ENCODE measurements at places on chromosomes 3 and 15.

- no peak for DNase-seq
These were observed 2.7 kb upstream of the SERF2 start for GRCh38 chr15:43789409-43789808.

GRCh38 chr15:48313216-48313615 lies 18.0 kb upstream of the DUT start:
- DNase-seq: no peak

- no peak for DNase-seq
These were observed 123.6 kb upstream of the CD96 start for GRCh38 chr3:111418391-111418790.

GRCh38 chr3:28388978-28389377 lies 40.4 kb upstream of the AZI2 start:
- no peak for DNase-seq

GRCh38 chr3:171092467-171092911 lies 66.0 kb upstream of the SLC2A2 start:
- DNase-seq: no peak

GRCh38 chr15:74122403-74123130 lies 7.8 kb upstream of the ISLR2 start:
- no peak for DNase-seq

GRCh38 chr3:27317096-27317495 lies 52.1 kb downstream of the NEK10 start:
- DNase-seq: no peak

- DNase-seq: no peak
These were observed 38.0 kb downstream of the RNF13 start for GRCh38 chr3:149850787-149851584.

DNA sequence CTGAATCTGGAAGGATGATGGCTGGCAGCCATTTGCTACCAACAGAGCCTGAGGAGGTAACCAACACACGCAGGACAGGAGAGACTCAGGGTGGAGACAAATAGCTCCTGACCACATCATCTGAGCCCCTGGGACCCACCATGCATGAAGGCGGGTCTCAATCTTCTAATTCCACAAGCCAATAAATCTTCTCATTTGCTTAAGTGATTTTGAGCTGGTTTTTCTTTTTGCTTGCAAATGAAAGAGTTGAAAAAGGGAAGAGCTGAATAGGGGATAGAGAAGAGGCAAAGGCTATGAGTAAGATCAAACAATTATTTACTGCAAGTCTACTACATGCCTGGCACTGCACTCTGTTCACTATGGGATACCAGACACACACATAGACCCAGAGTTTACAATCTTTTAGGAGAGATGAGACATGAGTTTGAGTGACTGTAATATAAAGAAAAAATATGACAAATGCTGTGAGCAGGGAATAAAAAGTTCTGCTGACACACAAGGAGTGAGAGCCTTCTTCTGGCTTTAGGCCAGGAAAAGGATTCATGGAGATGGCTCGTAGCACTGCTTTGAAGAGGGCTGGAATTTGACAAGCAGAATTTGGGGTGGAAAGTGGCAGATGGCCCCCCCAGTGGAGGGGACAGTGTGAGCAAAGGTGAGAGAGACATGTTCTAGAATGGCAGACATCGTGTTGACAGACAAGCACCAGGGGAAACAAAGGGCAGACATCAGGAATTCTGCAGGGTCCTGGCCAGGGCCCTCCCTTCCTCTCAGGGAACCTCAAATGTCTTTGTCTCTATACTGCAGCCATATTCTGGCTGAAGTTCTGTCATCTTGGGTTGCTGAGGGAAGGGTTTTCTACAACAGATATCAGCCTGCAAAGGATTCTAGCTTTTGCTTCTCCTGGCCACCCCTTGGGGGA lies 69.8 kb upstream of the WNT5A start:
- DNase-seq: no peak

Measured in DMS 273 treated with DMSO at 0.1 percent for 48 hours (cell line).